Hematopoietic multipotent progenitor cell treated with erythropoietin and hydrocortisone succinate and interleukin-3 and kit ligand, for 4 days (in vitro differentiated cells): ENCODE measurements at places on chromosomes 1 and 21.
A peak's percentile ranks its signal among the peaks of the same experiment; 100 is the strongest.

DNA sequence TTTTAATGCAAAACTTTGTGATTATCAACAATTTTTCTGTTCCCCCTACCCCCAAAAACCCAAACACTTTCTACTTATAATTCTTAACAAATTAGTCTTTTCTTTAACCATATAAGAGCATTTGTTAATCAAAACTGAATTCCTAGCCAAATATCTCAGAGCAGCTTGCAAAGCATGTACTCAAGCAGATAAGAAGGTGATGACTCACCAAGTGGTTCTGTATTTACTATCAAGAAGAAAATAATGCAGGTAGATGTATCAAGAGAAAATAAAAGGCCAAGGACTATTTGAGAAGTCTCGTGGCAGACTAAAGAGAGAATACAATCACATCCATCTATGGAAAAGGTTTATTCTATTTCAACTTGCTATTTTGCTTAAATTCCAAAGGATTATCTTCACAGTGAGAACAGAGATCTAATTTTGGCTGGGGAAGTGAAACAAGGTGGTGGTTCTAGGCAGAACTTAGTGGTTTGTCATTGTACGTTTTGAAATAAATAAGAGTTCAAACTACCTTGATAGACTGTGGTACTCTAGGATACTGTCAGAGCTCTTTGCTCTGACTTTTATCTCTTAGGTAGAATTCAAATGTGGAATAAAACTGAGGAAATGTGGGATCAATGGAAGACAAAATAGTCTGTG, 94.7 kb upstream of the NRIP1 start:
- peak; percentile 35 for DNase-seq

- peak; percentile 65 for DNase-seq
Observed at GRCh38 chr1:39262802-39263201, 58.3 kb downstream of the MACF1 start.

GRCh38 chr1:183301239-183301638, 115.2 kb downstream of the LAMC2 start:
- no peak for DNase-seq

DNA sequence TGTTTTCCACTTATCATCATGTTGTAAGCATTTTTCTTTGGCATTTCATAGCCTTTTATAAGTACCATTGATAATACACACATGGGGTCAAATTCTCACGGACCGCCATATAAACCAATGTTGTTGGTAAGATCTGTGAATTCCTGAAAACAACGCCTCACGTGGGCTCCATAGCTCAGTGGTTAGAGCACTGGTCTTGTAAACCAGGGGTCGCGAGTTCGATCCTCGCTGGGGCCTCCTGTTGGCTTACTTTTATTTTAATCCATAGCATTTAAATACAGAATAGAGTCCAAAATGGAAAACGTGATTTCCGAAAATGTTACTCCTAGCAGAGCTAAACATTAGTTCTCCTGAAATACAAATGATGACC, 83.1 kb downstream of the HHIPL2 start:
- DNase-seq: peak; percentile 89

- no peak for DNase-seq
Observed at GRCh38 chr1:172613294-172613693, 45.6 kb upstream of the FASLG start.

DNA sequence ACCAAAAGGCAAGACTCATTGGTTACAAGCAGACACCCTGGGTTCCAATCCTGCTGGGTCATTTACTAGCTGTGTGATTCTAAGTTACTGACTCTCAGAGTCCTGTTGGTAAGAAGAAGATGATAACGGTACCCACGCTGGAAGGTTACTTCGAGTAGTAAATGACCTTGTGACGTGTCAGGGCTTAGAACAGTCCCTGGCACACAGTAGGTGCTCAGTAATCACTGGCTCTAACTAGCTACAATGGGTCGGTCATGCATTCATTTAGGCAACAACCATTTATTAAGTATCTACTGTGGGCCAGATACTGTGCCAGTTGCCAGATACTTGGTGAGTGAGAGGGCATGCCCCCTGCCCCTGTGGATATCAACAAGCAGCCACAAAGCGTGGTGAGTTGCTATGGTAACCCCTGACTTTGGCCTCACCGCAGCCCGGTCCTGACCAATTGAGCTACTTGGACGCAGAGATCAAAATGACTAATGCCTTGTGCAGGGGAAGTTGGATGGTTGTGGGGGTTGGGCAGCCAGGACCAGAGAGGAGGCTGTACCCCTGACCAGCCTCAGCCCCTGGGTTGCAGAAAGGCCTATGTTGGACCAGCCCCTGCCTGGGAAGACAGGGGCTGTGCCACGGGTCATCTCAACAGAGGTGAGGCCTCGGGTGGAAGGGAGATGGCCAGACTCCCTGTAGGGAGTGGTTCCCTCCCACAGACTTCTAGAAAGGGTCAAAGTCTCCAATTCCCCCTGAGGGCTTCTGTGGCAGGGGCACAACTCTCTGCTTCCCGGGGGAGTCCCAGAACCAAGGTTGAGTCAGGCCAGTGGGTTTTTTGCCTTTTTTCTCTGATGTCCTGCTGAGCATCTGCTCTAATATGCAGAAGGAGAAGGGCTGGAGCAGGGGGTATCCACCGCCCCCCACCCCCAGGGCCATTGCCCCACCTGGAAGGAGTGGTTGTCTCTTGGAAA, 16.0 kb downstream of the DHRS3 start:
- DNase-seq: peak; percentile 88

- peak; percentile 64 for DNase-seq
Observed at GRCh38 chr1:97243973-97244560, 522.5 kb downstream of the PTBP2 start.

DNA sequence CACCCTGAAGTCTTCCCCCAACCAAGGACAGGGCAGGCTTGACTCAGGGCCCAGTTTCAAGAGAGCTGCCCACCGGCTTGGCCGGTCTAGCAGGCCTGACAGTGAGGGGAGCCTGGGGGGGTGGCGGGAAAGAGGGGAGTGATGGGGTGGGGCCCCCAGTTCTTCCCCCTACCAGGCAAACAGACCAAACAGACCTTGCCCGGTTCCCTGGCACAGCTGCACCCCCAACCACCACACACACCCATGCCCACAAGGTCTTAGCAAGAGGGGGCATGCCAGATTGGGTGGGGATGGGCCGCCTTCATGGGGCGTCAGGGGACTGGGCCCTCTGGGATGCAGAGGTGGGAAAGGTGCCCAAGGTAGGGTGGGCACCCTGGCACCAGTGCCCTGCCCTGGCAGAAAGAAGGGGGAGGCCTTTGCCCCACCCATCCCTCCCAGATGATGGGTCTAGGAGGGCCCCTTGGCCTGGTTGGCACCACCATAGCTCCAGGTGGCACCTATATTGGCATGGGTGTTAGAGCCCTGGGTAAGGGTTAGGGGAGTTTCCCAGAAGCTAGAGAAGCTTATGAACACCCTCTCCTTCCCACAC, 8.9 kb downstream of the ZBTB7B start:
- DNase-seq: no peak

DNA sequence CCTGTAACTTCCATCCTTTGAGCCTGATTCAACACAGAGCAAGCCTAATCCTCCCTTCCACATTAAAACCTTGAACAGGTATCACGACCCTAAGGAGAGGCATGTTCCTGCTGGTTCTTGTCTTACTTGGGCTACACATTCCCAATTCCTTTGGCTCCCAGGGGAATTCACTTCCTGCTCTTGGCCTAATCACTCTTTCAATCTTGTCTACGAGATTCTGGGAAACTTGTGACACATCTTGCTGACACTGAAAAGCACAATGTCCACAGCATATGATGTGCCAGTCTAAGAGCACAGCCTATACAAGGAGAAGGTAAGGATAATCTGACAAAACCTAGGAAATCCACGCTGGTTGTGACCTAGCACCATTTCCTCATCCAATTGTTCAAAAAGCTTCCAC, 163.9 kb downstream of the GABPA start:
- DNase-seq: no peak

- DNase-seq: no peak
Observed at GRCh38 chr1:1426496-1427105, 5.5 kb upstream of the ANKRD65 start.

DNA sequence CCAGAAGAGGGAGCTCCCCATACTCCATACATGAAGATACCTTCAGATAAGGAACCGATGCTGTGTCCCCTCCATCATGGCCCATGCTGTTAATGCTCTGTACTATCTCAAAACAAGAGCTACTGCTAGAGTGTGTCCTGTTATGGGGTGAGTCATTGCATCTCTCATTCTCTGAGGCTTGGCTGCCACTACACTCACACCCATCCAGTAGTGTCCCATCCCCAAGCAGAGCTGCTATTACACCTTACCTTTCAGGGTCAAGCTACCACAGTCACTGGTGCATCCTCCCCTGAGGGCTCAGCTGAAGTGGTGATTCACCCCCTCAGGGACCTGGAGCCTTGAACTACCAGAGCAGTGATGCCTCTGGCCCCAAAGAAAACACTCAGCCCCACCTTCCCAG, 198.5 kb downstream of the PLA2G4A start:
- DNase-seq: no peak

GRCh38 chr1:57067863-57068262, 102.0 kb upstream of the C8B start:
- DNase-seq: no peak

GRCh38 chr21:35395728-35396127, 346.6 kb upstream of the RUNX1 start:
- DNase-seq: no peak

DNA sequence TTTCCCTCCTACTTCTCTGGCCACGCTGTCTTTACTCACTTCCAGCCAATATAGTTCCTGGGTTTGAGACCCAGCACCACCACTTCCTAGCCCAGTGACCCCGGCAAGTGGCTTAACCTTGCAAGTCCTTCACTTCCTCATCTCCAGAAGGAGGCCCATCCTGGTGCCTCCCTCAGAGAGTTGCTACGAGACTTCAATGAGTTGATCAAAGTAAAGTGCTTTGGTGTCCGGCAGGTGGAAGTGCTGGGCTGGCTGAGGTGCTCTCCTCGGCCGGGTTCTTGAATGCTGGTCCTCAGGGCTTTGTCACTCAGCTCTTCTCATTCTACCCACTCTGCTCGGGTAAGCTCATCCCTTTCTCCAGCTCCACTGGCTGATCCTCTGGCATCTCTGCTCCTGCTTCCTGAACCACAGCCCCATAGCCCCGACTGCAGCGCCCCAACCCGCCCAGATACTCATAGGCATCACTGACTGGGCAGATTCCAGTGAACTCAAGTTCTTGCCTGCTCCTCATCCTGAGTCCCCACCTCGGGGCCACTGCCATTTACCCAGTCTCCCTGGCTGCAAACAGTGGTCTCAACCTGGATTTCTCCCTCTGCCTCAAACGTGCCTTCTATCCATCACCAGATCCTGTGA, 75.8 kb upstream of the WNT4 start:
- no peak for DNase-seq

GRCh38 chr1:15095496-15095875, 58.1 kb upstream of the TMEM51 start:
- DNase-seq: no peak
